T-helper 2 cell treated with Interferon-gamma antibody and Interleukin-4, amounts not matched to agents 100 ng/mL and 5 ng/mL, for 36 hours (primary cell): ENCODE measurements at places on chromosomes 16 and 17. TPM values are rescaled to one million over a fixed set of nuclear protein-coding genes. Genes with fewer than 3 reads are reported as not detected.

The ADAP2 gene
- total RNA-seq = 0.91 and 1.3 TPM in 2 replicates

The HOXB1 gene
- not detected in 2 replicates for total RNA-seq

The AOC3 gene
- 0.70 and 1.1 TPM in 2 replicates for total RNA-seq

The ZFP3 gene
- 3.5 and 3.7 TPM in 2 replicates for total RNA-seq

The ABCC6 gene
- not detected in 2 replicates for total RNA-seq

The ABCA9 gene
- 0.27 and 0.57 TPM in 2 replicates for total RNA-seq
